Aorta (tissue), 5 donors: ENCODE measurements at places on chromosomes 2 and 18. TPM values are rescaled to one million over a fixed set of nuclear protein-coding genes. Genes with fewer than 3 reads are reported as not detected.

The ALK gene
- not detected for polyA plus RNA-seq

The SIX2 gene
- polyA plus RNA-seq = 3.4 TPM

The MYOM1 gene
- 15.8 TPM for polyA plus RNA-seq

The CCDC148 gene
- polyA plus RNA-seq = not detected

The ELOA2 gene
- not detected for polyA plus RNA-seq

The RBBP8 gene
- 9.4 TPM for polyA plus RNA-seq

The ALPG gene
- not detected for polyA plus RNA-seq

The CNRIP1 gene
- polyA plus RNA-seq = 28.2 TPM

The PSTPIP2 gene
- 2.8 TPM for polyA plus RNA-seq

The HJURP gene
- polyA plus RNA-seq = not detected

The NXPH2 gene
- not detected for polyA plus RNA-seq

The CFC1 gene
- not detected for polyA plus RNA-seq

The IL1F10 gene
- polyA plus RNA-seq = not detected

The CFLAR gene
- 63.5 TPM for polyA plus RNA-seq

The RPRM gene
- polyA plus RNA-seq = not detected

The IL1RL1 gene
- 2.5 TPM for polyA plus RNA-seq

The RTP5 gene
- not detected for polyA plus RNA-seq

The TANC1 gene
- 7.8 TPM for polyA plus RNA-seq

The DAW1 gene
- polyA plus RNA-seq = not detected

The IL36B gene
- polyA plus RNA-seq = not detected

The CFAP210 gene
- 0.05 TPM for polyA plus RNA-seq

The GRHL1 gene
- 0.25 TPM for polyA plus RNA-seq

The HAAO gene
- polyA plus RNA-seq = 33.4 TPM

The RAB6C gene
- not detected for polyA plus RNA-seq

The ABCB11 gene
- 0.03 TPM for polyA plus RNA-seq

The CDH2 gene
- polyA plus RNA-seq = 13.9 TPM

The SLC20A1 gene
- 19.6 TPM for polyA plus RNA-seq

The GKN2 gene
- polyA plus RNA-seq = 1.9 TPM

The KCNG2 gene
- not detected for polyA plus RNA-seq

The OLA1 gene
- 53.4 TPM for polyA plus RNA-seq

The PKDCC gene
- 48.8 TPM for polyA plus RNA-seq

The TDRD15 gene
- polyA plus RNA-seq = not detected

The FASTKD1 gene
- 17.6 TPM for polyA plus RNA-seq

The OSBPL6 gene
- 0.75 TPM for polyA plus RNA-seq

The KCNJ13 gene
- 17.2 TPM for polyA plus RNA-seq

The UNC80 gene
- polyA plus RNA-seq = not detected

The SGPP2 gene
- 1.6 TPM for polyA plus RNA-seq

The GAD1 gene
- 1.6 TPM for polyA plus RNA-seq

The GALR1 gene
- polyA plus RNA-seq = not detected

The LYPD1 gene
- polyA plus RNA-seq = not detected

The DYNAP gene
- polyA plus RNA-seq = not detected

The CHRNG gene
- polyA plus RNA-seq = not detected

The MC4R gene
- not detected for polyA plus RNA-seq

The L3MBTL4 gene
- polyA plus RNA-seq = 1.3 TPM

The SCYGR4 gene
- not detected for polyA plus RNA-seq

The UGT1A8 gene
- polyA plus RNA-seq = 1.0 TPM

The SDC1 gene
- 5.4 TPM for polyA plus RNA-seq

The PASK gene
- polyA plus RNA-seq = 0.63 TPM

The SMIM21 gene
- polyA plus RNA-seq = not detected

The GPBAR1 gene
- 3.1 TPM for polyA plus RNA-seq

The CABLES1 gene
- 10.4 TPM for polyA plus RNA-seq

The POTEI gene
- polyA plus RNA-seq = not detected

The MARCHF7 gene
- polyA plus RNA-seq = 30.3 TPM
